HAP-1 (cell line): ENCODE measurements at places on chromosomes 16 and 17.

DNA sequence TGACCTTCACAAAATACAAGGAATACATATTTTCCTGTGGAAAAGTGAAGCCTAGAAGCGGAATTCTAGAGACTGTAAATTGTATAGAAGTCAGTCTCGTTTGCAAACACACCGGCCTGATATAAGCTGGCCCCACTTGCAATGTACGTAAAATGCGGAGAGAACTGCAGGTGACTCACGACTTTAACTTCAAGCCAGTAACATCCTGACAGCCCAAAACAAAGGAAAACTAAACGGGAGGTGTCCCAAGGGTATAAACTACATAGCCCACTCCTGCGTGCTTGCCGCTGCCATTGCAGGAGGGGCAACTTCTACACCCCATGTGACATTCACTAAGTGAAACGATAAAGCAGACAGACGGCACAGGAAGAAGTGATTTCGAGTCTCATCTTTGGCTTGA, 101.6 kb downstream of the CYTH1 start:
- no peak for DNase-seq

DNA sequence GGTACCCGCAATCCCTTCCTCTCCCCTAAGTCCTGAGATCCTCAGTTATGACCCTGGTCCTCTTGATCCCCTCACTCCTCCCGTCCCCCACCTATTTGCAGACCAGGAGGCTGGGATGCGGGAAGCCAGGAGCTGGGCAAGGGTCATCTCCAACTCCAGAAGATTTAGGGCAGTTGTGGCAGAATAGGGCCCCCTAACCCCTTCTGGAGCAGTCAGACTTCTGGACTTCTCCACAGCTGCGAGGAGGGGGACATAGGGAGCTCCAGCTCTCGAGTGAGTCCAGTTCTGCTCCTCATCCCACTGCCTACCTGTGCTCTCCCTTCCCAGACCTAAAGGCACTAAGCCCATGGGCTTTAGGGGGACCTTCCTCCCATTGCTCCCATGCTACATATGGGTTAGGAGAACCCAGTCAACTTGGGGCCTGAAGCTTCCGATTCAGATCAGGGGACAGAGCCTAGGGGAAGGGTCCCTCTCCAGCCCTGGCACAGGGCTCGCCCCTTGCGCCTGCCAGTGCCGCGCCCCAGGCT, 1.3 kb downstream of the WNK4 start:
- no peak for DNase-seq

- DNase-seq = peak; percentile 57
Observed at GRCh38 chr17:77810536-77810935, 148.0 kb upstream of the TNRC6C start.

GRCh38 chr17:70127221-70127873, 42.0 kb upstream of the KCNJ2 start:
- DNase-seq = no peak

DNA sequence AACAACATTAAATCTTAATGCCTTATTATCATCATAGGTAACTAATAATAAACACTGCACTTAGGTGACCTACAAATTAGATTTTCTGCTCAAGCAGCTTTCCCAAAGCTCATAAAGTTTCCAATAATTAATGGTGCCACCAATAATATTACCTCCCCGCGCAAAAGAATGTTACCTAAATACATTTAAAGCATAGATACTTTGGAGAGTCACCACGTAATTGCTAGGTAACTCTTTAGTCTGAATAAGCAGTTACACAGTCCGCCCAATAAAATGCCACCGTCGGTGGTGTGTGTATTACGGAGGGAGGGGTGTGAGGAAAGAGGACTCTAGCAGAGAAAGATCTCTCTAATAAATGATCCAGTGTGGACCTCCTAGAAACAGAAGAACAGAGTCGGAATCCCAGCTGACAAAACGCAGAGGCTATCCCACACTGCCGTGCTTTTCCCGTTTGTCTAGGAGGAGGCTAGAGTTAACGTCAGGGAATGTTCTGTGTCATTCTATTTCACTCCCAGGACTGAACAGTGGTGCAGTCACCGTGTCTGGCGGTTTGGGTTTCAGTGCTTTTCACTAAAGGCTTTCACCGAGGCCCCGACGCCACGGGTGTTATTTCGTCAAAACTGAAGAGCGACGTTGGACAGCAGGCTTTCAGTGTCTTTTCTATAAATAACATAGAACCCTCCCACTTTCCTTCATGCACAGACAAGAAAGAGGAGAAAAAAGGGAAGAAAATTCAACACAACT, 630 bp downstream of the RNFT1 start:
- peak; percentile 16 for DNase-seq

GRCh38 chr16:16122264-16122663, 101.0 kb downstream of the ABCC6 start:
- no peak for DNase-seq

GRCh38 chr17:29291163-29291752, 2.7 kb downstream of the NUFIP2 start:
- peak; percentile 66 for DNase-seq

DNA sequence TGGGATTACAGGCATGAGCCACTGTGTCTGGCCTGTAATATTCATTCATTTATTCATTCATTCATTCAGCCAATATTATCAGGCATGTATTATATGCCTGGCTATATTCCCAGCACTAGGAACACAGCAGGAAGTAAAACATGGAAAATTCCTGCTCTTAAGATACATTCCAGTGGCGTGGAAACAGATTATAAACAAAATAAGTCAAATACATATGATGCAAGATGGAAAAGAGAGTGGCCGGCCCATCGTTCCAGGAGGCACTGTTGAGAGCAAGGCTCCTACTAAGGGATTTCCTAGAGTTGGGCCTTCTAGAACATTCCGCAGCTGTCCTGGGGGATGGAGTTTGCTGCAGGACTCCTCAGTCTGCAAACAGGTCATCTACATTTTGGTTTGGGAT, 17.7 kb downstream of the ADCY9 start:
- DNase-seq = no peak

DNA sequence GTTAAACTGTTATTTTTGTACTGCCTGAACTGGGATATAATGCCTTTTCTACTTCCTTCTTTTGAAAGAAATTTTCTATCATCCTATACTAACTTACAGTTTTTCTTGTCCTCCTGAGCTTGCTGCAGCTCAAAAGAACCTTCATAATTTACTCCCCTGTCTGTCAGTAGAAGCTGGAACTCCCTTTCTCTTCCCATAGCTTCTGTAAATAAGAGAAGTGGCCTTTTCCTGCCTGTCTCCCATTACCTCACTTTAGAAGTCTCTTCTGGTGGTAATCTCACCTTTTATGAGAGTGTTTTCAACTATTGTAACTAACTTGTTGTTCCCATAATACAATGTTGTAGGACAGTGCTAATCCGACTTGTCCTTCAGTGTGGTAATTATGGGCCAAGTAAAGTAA, 246.7 kb upstream of the TBX2 start:
- DNase-seq = no peak

DNA sequence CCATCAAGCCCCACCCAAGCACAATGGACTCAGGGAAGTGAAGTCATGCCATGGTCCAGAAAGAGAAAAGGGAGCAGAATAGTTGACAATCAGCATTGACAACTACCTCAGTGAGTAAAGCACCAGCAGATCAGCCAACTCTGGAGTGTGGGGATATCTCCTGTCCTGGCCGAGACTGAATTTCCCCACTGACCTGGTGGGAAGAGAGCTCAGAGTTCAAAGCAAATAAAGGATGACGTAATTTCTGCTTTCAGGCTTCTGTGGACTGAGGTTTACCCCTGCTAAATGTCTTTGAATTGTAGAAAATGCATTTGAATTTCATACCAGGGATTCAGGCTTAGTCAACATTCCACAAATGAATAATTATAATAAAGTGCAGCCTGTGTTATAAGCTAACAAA, 152.9 kb downstream of the CBLN1 start:
- no peak for DNase-seq

DNA sequence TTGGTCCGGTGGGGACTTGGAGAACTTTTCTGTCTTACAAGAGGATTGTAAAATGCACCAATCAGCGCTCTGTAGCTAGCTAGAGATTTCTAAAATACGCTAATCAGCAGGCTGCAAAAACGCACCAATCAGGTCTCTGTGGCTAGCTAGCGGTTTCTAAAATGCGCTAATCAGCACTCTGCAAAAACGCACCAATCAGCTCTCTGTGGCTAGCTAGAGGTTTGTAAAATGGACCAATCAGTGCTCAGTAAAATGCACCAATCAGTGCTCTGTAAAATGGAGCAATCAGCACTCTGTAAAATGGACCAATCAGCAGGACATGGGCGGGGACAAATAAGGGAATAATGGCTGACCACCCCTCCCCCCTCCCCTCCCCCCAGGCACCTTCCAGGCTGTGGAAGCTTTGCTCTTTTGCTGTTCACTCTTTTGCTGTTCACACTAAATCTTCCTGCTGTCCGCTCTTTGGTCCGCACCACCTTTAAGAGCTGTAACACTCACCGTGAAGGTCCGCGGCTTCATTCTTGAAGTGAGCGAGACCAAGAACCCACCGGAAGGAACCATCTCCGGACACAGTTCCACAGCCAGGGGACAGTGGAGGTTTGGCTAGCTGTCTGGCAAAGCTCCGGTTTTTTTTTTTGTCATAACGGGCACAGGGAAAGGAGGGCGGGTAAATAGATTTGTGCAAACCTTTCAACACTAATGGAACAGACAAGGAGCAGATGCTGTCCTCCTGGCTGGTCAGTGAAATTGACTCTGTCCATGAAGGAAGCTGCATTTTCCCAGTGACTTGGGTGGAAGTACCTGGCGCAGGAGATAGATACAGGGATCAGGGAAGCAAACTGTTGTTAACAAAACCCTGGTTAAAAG, 8.3 kb downstream of the PITPNC1 start:
- DNase-seq = no peak

DNA sequence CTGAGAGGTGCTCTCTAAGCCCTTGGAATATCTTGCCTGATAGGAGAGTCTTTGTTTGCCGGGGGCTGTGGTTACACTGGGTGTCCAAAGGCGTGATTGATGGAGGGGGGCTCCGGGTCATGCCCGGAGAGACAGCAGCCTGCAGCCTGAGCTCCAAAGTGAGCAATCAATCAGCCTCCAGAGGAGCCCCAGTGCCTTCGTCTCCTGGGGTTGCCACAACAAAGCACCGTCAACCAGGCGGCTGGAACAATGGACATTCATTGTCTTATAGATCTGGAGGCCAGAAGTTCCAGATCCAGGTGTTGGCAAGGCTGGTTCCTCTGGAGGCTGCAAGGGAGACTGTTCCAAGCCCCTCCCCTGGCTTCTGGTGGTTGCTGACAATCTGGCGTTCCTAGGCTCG, 24.0 kb upstream of the GINS2 start:
- DNase-seq = no peak

DNA sequence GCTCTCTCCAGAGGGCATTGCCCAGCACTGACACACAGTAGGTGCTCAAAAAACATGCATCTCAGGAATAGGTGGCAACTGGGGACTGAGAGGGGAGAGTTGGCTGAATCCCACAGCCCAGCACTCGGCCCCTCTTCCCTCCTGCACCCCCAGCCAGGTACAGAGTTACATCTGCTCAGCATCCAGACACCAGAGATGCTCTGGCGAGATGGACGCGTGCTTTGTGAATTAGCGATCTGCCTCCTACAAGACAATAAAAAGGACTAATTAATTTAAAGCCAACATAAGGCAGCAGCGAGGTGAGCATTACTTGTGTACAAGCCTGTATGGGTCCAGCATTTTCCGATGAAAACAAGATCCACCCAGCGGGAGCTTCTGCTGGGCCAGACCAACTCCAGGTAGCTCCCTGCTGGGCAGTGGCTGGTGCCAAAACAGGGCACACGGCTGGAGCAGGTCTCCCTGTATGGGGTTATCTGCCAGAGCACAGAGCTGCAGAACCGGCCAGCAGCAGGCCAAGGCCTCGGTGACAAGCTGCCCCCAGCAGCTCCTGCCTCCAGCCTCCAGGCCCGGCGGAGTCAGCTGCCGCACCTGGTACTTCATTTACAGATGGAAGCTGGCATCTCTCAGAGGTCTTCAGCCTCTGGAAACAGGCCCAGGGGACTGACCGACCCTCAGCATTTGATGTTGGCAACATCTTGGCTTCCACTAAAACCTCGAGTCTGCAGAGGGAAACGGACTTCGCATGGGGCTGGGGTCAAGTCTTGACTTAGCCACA, 219.7 kb upstream of the SDK2 start:
- DNase-seq = no peak

GRCh38 chr16:88069397-88070168, 118.3 kb downstream of the BANP start:
- DNase-seq = no peak

DNA sequence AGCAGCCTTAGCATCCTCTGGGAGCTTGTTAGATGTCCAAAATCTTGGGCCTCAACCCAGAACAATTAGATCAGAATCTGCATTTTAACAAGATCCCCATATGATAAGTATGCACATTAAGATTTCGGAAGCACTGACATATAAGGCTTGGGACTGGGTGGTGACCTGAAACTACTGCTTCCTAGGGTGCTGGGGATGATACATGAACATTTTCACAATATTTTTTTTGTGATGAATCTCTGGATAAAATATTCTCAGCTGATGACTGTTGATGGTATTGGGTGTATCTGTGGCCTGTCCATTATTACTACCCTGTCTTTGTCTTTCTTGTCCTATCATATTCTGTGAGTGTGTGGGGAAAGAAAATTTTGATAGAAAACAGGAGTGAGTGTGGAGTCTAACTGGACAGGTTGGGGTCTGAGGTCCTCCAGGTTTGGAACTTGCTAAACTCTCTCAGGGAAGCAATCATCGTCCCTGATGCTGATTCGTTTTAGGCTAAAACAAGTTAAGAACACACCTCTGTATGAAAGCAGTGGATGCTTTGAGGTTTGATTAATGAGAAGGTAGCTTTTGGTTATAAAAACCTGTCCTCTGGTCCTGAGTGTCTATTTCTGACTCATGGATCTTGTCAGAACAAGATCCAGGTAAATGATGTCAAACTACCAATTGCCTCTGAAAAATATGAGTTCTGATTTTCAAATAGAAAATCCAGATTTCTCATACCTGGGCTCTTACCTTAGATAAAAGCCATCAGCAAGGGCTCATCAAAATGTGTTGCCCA, 23.2 kb downstream of the KRT23 start:
- no peak for DNase-seq

GRCh38 chr17:42617956-42618431, 8.5 kb downstream of the TUBG1 start:
- no peak for DNase-seq

DNA sequence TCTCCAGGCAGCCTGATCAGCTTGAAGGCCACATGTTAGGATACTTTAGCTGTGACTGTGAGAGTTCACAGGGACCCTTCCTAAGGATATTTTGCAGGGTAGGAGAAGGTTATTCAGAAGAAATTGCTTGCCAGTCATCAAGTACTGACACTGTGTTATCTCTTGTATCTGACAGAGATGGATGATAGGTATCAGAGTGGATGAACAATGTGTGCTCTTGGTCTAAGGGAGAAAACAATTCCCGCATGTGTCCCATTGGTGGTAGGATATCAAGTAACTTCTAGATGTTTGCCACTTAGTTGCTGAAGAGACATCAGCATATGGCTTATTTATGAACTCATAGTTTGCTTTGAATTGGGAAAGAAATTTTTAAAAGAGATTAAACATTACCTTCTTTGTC, 219.3 kb downstream of the SPECC1 start:
- DNase-seq = no peak

DNA sequence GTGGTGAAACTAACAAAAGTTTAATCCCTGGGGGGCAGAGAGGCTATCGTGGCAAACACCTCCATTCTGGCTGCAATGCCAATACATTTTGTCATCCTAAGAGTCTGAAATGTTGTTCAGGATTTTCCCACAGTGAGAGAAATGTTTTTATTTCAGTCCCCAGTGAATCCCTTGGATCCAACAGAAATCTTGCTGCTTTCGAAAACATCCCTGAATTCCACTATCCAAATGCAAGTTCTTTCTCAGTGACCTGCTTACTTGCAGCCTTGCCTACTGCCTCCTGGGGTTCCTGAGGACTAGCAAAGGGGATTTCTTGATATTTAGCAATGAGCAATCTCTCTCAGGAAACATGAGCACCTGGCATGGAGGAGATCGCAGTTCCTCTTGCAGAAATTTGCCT, 202.1 kb upstream of the IRX3 start:
- DNase-seq = no peak
